Fibroblast of skin of abdomen (primary cell): ENCODE measurements at places on chromosomes 6 and 20.
A peak's percentile ranks its signal among the peaks of the same experiment; 100 is the strongest.

- no peak for DNase-seq
These were observed 63.2 kb downstream of the ZNF217 start for GRCh38 chr20:53530440-53530839.

- DNase-seq, result peak; percentile 23
These were observed 45.7 kb upstream of the TMEM170B start for GRCh38 chr6:11491596-11492463.

DNA sequence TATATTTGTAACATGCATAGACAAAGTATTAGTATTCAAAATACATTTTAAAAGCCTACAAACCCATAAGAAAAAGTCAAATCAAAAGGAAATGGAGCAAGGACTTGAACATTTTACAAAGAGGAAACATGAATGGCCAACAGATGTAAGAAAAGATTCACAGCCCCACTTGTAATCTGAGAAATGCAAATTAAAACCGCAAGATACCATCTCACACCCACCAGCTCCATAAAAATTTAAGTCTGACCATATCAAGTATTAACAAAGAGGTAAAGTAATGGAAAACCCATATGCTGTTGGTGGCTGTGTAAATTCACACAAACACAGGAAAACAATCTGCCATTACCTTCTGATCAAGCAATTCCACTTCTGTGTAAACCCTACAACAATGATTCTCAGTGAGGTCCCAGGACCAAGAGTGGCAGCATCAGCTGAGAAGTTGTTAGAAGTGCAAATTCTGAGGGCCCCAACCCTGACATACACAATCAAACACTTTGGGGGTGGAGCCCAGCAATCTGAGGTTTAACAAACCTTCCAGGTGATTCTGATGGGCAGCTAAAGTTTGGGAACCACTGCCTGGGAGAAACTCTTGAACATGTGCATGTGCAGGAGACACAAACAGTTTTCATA, 30.9 kb downstream of the BCL2L1 start:
- peak; percentile 76 for DNase-seq

DNA sequence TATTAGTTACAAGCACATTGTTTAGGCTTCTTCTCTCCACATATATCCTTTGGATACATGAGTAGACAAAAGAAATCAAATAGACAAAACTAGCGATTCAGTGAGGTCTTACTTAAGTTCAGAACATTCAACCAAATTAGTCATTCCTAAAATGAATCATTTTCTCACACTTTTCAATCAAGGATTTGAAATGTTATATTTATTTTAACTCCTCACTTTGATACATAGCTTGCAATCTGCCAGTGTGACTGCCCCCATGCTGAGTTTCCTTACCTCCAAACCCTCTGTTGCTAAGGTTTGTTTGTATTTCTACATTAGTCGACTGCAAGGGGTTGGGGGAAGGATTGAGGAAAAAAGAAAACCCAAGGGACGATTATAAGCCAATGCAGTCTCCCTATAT, 3.5 kb upstream of the MOXD1 start:
- no peak for DNase-seq

DNA sequence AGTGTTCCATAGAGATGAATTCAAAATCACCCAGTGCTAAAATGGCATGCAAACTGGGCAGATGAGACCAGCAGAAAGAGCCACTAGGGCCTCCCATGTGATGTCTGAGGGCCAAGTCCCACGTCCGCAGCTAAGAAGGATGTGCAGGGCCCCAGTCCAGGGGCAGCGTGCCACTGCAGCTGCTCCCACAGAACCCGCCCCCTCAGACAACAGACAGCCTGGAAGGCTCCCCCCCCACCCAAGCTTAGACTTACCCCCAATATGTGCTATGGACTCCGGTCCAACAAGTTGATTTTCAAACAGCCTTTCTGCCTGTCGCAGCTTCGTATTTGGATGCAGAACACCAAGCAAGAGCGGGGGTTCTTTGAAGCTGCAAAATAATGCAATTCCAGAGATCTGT, 14.0 kb downstream of the APMAP start:
- no peak for DNase-seq

- DNase-seq, result peak; percentile 91
These were observed 135.1 kb downstream of the FAM83B start for GRCh38 chr6:54981647-54982046.

GRCh38 chr20:17759449-17759848, 59.7 kb downstream of the BANF2 start:
- DNase-seq, result no peak

GRCh38 chr6:42269553-42269952, 51.9 kb upstream of the MRPS10 start:
- DNase-seq, result no peak
